ENCODE measurements at places on chromosomes 5 and 9. TPM values are rescaled to one million over a fixed set of nuclear protein-coding genes. Genes with fewer than 3 reads are reported as not detected.

Gene IL3
- total RNA-seq = 11.6 TPM

DNA sequence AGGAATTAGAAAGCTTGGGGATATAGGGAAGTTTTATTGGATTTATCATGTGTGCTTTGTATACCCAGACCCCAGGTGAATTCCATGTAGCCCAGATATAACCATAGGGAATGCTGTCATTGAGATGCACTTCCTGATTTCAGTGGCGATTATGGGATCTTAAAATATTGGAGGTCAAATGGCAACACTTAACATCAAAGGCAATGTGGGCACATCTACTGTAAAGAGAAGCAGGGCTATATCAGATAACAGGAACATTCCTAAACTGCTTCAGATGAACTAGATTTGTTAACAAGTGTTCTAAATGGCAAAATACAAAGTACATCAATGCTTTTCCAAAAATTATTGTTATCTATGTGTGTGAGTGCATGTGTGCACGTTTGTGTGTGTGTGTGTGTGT, 883.5 kb upstream of the EDIL3 start:
- H3K4me1 ChIP-seq = no peaks in the 10 kb centered on the region
- no peak overlapping the region for H3K27ac ChIP-seq
- no peak overlapping the region for H3K4me3 ChIP-seq
- DNase-seq = no peak

DNA sequence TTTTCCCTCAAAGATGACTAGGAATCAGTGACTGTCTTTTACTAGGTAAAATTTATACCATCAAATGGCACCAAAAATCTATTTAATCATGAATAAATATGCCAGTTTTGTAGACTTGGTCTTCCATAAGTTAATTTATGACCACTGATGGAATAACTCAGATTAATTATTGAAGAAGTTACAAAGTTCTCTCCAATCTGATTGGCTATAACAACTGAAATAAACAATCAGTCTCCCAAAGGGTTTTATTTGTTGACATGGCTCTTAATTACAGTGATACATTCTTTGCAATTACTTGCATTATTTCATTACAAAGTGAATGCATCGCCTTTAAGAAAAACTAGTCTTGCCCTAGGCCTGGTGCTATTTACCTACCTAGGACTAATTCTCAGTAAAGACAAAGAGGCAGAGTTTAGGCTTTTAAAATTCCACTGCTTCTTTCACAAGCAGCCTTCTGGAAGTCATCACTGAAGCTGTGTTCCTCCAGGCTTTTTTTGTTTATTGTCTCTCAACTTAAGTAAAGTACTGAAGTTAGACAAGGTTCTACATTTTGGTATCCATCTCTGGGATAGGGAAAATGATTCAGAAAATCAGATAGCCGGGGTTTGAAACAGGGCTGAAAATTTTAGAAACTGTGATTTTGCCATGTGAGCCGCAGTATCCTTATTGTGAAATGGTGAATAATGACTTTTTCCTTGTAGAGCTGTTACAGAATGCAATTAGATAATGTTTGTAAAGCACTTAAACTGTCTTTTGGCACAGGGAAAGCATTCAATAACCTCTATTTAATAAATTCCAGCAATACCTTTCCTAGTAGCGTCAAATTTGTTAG, 2.5 kb downstream of the STOM start:
- H3K4me1 ChIP-seq = peaks cover 36% of the 10 kb centered on the region
- DNase-seq = no peak
- H3K27ac ChIP-seq = no peak overlapping the region
- no peaks in the 10 kb centered on the region for H3K27me3 ChIP-seq
- peak overlapping the region; percentile 42 for H3K4me3 ChIP-seq

DNA sequence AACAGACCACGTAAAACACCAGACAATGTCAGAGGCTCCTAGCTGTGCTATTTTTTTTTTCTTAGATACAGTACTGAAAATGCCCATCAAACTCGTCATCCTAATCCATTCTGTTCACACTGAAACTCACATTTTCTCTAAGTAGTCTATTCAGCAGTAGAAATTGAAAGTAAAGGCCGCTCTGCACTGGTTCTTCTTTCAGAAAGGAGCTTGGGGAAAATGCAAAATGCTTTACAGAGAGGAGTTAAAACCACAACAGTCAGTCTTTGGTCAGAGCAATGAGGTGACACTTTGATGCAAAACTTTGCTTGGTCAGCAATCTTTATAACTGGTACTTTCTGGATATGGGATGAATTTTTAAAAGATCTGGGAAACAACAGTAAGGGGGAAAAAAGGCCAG, 43.8 kb upstream of the SUSD1 start:
- H3K36me3 ChIP-seq = peaks cover 37% of the 10 kb centered on the region
- peaks cover 32% of the 10 kb centered on the region for H3K4me1 ChIP-seq
- DNase-seq = peak; percentile 18
- H3K27me3 ChIP-seq = no peaks in the 10 kb centered on the region
- H3K27ac ChIP-seq = peak overlapping the region; percentile 64

- H3K27me3 ChIP-seq = no peaks in the 10 kb centered on the region
- peaks cover 20% of the 10 kb centered on the region for H3K4me1 ChIP-seq
- H3K27ac ChIP-seq = no peak overlapping the region
- no peaks in the 10 kb centered on the region for H3K36me3 ChIP-seq
- DNase-seq = no peak
These were observed 63.8 kb upstream of the SLC25A51 start for GRCh38 chr9:37967761-37968080.

DNA sequence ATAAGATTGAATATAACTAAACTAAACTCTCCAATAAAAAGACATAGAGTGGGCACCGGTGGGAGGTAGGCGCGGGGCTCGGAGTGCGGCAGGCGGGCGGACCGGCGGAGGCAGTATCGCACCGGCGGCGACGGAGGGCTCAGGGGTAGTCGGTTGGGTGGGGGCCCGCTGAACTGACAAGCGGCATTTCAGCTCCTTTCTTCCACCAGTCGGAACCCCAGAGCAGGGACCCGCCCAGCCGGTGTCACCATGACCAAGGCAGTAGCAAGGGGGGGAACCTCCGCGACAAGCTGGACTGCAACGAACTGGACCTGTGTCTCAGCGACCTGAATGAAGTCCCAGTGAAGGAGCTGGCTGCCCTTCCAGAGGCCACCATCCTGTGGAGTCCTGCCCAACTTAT, 156.7 kb downstream of the HINT1 start:
- DNase-seq = no peak
- H3K4me1 ChIP-seq = no peaks in the 10 kb centered on the region
- no peaks in the 10 kb centered on the region for H3K36me3 ChIP-seq
- H3K4me3 ChIP-seq = no peak overlapping the region

Gene TNFSF8
- 48.2 TPM for total RNA-seq

DNA sequence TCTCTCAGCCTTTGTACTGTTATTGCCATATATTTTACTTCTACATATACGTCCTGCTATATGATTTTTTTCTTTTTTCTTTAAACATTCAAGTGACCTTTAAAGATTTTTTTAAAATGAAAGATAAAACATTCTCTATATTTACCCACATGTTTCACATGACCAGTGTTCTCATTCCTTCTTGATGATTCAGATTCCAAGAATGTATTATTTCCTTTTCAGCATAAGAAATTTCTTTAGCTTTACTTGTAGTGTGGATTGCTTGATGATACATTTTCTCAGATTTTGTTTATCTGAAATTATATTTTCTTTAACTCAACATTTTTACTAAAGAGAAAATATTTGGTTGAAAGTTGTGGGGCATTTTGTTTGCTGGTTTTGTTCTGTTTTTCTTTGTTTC, 792.1 kb downstream of the BRINP1 start:
- no peaks in the 10 kb centered on the region for H3K27me3 ChIP-seq
- no peak overlapping the region for H3K27ac ChIP-seq
- H3K36me3 ChIP-seq = no peaks in the 10 kb centered on the region
- H3K4me1 ChIP-seq = no peaks in the 10 kb centered on the region

Gene VCAN
- not detected for total RNA-seq

Gene CD180
- total RNA-seq = 0.12 TPM

- no peaks in the 10 kb centered on the region for H3K27me3 ChIP-seq
- no peak overlapping the region for H3K27ac ChIP-seq
- no peak overlapping the region for H3K4me3 ChIP-seq
- no peaks in the 10 kb centered on the region for H3K36me3 ChIP-seq
- DNase-seq = no peak
- no peaks in the 10 kb centered on the region for H3K4me1 ChIP-seq
These were observed 107.4 kb downstream of the LMNB1 start for GRCh38 chr5:126884269-126884819.

DNA sequence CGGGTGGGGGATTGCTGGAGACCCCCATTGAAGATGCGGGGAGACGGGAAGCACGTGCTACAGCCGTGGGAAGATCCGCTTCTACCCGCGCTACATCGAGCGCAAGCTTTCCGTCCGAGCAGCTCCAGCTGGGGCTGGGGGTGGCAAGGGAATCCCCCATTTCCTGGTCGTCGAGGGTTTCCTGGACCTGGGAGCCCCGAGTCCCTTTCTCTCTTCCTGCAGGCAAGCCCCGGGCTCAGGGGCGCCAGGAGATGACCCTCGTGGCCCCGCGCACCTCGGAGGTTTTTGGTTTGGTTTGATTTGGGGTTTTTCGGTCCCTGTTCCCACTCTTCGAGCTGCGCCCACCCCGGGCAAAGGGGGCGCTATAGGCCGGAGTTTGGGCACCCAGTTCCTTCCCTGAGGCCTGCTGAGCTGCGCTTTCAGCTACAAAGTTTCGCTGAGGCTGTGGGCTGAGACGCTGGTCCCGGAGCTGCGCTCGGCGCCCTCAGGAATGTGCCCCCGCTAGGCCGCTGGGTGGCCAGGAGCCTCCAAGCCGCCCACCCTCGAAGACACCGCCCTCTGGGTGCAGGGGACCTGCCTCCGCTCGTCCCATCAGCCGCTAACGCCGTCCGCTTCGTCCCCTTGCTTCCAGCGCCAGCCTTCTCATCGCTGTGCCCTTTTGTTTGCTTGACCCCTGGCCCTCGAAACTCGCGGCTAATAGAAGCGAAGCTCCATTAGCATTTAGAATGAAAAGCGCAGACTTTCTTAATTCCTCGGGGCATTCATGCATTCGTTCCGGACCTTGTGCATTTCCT, 2.9 kb downstream of the NR4A3 start:
- H3K4me1 ChIP-seq = peaks cover 50% of the 10 kb centered on the region
- H3K36me3 ChIP-seq = peaks cover 53% of the 10 kb centered on the region
- H3K27me3 ChIP-seq = peaks cover 15% of the 10 kb centered on the region
- peak; percentile 89 for DNase-seq
- H3K27ac ChIP-seq = peak overlapping the region; percentile 56

Gene SNCB
- total RNA-seq = 0.46 TPM

Gene NLN
- total RNA-seq = 33.8 TPM

All from activated CD4-positive, alpha-beta T cell treated with anti-CD3 and anti-CD28 coated beads for 36 hours (primary cell).